ENCODE measurements at places on chromosomes 5 and 9. TPM values are rescaled to one million over a fixed set of nuclear protein-coding genes. Genes with fewer than 3 reads are reported as not detected.

DNA sequence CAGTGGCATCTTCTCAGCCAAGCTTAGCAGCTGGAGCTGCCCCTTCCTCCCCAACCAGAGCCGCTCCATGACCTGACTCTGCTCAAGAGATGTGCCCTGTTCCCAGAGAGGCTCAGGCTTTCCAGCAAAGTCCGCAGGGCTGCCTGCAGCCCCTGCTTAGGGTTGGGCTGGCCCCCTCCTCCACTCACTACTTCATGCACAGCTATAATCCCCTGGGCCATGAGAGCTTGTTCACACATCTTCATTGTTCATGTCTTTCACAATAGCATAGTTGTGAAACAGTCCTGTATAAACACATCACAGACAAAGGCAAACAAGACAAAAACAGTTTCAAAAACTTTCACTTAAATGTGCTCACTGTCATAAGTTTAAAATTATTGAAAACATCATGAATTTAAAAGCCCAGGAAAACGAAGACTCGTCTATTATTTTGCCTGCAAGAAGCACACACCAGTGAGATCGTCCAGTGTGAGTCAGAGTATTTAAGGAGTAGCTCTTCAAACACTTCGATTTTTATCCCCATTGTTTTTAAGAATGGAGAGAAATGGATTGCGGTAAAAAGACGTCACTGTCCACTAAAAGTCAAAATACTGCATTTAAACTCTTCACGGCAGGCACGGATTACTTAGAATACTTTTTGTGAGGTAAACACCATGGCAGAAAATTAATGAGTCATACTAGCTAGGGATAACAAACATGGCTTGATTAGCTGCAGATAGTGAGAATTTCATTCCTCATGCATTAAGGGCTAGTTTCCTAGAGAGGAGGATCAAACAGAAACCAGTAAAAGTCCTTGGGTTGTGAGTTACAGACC lies 40.7 kb upstream of the S1PR3 start:
- no peak overlapping the region for H3K4me3 ChIP-seq
- no peaks in the 10 kb centered on the region for H3K36me3 ChIP-seq
- DNase-seq = peak; percentile 58

- H3K4me1 ChIP-seq = no peaks in the 10 kb centered on the region
- H3K36me3 ChIP-seq = no peaks in the 10 kb centered on the region
- H3K4me3 ChIP-seq = no peak overlapping the region
- H3K27me3 ChIP-seq = no peaks in the 10 kb centered on the region
- peak; percentile 34 for DNase-seq
Measured at GRCh38 chr9:134515026-134515821, 126.4 kb upstream of the COL5A1 start.

DNA sequence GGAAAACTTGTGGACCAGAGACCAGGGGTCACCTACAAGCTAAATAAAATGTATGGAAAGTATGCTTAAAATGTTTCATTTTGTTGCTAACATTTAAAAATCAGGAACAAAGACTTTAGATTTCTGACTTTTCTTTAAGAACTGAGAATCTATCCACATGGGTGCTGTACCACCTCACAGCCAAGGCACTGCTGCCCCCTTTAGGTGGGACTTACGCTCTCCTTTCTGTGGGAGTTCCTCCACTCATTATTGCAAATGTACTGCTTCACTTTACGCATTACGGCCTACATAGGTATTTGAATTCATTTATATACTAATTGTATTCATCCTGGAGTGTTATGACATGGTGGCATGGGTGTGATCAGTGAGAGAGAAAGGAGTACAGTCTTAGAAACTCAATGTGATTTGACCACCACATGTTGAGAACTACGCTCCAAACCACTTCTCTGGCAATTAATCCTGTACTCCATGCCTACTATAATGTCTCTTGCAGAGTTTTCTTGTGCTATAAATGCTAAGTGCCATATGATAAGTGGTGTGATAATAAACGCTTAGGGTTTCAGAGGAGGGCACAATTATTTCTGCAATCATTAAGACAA lies 24.7 kb upstream of the CETN3 start:
- no peaks in the 10 kb centered on the region for H3K4me1 ChIP-seq
- H3K27ac ChIP-seq = no peak overlapping the region
- H3K27me3 ChIP-seq = no peaks in the 10 kb centered on the region
- H3K36me3 ChIP-seq = no peaks in the 10 kb centered on the region

DNA sequence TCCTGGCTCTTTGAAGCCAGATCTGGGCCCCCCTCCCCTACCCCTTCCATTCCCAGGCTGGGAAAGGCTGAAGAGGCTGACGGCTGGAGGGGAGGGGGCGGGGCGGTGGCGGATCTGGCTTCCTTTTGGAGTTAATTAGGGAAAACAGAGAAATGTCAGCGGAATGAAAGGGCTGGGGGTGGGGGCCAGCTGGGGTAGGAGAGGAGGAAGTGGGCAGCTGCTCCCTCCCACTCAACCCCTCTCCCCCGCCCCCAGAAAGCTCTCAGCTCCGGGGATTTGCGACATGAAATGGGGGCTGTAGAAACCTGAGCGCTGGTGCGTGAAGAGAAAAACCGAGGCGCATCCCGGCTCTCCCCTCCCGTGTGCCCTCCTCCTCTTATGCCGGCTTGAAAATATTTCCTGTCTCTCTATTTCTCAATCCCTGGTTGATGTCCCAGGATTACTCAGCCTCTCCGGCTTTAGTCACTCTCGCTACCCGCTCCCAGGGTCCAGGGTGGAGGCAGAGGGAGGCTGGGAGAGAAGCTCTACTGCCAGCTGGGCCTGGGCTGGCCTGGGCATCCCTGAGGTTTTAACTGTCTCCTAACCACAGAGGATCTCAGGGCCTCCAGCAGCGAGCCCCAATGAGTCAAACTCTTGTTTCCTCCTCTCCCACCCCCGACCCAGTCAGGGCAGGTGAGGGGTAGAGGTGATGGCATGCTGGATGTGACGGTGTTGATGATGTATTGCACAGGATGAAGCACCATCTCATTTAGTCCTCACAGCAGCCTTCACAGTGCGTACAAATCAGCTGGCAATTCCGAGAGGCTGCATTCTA lies 20.1 kb downstream of the PCDHGC5 start:
- no peaks in the 10 kb centered on the region for H3K27me3 ChIP-seq
- peaks cover 46% of the 10 kb centered on the region for H3K4me1 ChIP-seq
- peak overlapping the region; percentile 18 for H3K4me3 ChIP-seq
- H3K27ac ChIP-seq = peak overlapping the region; percentile 85

GRCh38 chr9:76206821-76207220 lies 187.4 kb downstream of the RFK start:
- no peak overlapping the region for H3K4me3 ChIP-seq
- peaks cover 26% of the 10 kb centered on the region for H3K27me3 ChIP-seq
- H3K36me3 ChIP-seq = no peaks in the 10 kb centered on the region

- no peak overlapping the region for H3K4me3 ChIP-seq
- H3K36me3 ChIP-seq = no peaks in the 10 kb centered on the region
- H3K27ac ChIP-seq = no peak overlapping the region
- peaks cover 4% of the 10 kb centered on the region for H3K4me1 ChIP-seq
Measured at GRCh38 chr5:122849771-122850170, 4.4 kb downstream of the SNX24 start.

GRCh38 chr5:65307088-65307487 lies 174.6 kb downstream of the ADAMTS6 start:
- H3K36me3 ChIP-seq = no peaks in the 10 kb centered on the region
- DNase-seq = no peak
- H3K4me3 ChIP-seq = no peak overlapping the region
- H3K4me1 ChIP-seq = no peaks in the 10 kb centered on the region

DNA sequence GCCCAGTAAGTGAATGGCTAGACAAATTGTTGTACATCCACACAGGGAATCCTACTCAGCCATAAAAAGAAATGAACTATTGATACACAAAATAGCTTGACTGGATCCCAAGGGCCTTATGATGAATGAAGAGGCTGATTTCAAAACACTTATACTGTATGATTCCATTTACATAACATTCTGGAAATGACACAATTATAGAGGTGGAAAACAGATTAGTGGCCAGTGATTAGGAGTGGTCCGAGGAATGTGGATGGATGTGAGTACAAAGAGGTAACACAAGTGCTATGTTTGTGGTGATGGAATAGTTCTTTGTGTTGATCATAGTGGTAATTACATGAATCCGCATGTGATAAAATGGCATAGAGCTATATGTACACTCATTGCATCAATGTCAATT lies 4.7 kb upstream of the UBLCP1 start:
- no peaks in the 10 kb centered on the region for H3K36me3 ChIP-seq
- no peaks in the 10 kb centered on the region for H3K27me3 ChIP-seq
- no peak overlapping the region for H3K4me3 ChIP-seq

DNA sequence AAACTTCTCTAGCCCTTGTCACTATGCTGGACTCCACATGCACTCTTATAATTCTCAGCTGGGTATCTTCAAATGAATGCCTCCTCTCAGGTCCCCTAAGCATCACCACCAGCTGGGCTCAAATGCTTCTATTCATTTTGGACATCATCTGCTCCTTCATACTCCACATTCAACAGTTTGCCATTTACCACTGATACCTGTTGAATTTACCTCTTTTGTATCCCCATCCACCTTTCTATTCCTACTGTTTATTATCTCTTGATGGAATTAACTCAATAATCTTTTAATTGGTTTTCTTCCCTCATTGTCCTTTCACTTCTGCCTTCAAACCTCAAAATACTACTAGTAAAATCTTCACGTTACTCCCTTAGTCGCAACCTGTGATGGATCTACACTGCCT lies 14.5 kb downstream of the RANBP6 start:
- H3K36me3 ChIP-seq = no peaks in the 10 kb centered on the region
- H3K27ac ChIP-seq = no peak overlapping the region
- H3K4me1 ChIP-seq = peaks cover 2% of the 10 kb centered on the region
- DNase-seq = no peak
- H3K4me3 ChIP-seq = no peak overlapping the region

DNA sequence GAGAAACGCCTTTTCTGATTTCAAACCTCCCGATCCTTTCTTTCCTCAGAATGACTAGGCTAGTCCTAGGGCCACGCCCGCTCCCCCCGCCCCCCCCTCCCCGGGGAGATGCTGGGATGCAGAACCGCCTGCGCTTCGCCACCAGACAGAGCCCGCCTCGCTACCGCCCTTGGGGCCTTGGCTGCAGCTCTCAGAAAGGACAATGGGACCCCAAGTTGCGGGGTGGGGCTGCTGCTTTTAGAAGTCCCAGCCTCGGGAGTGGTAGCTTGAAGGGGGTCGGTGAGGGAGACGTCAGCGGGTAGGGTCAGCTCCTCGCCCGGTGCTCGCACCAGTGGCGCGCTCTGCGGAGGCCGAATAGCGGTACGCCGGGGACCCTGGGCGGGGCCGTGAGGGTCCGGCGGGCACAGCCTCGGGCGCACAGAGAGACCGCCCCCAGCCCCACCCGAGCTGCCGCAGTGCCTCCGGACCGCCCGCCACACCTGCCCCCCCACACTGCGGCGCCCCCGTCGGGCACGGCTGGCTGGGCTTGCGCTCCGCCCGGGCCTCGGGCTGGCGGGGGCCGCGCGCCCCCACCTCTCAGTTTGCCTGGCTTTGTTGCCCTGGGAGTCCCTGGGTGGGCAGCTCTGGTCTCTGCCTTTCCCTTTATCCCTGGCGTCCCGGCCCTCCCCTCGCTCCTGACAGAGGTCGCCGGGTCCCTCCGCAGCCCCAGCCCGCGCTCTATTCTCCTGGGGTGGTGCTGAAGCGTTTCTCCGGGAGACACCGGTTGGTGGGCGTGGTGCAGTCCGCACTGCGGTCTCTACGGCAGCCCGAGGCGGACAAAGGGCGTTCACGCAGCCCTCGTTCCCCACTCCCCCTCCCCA lies 1.2 kb downstream of the MAP1B start:
- no peaks in the 10 kb centered on the region for H3K36me3 ChIP-seq
- peak; percentile 85 for DNase-seq
- peaks cover 43% of the 10 kb centered on the region for H3K4me1 ChIP-seq
- H3K4me3 ChIP-seq = peak overlapping the region; percentile 87

DNA sequence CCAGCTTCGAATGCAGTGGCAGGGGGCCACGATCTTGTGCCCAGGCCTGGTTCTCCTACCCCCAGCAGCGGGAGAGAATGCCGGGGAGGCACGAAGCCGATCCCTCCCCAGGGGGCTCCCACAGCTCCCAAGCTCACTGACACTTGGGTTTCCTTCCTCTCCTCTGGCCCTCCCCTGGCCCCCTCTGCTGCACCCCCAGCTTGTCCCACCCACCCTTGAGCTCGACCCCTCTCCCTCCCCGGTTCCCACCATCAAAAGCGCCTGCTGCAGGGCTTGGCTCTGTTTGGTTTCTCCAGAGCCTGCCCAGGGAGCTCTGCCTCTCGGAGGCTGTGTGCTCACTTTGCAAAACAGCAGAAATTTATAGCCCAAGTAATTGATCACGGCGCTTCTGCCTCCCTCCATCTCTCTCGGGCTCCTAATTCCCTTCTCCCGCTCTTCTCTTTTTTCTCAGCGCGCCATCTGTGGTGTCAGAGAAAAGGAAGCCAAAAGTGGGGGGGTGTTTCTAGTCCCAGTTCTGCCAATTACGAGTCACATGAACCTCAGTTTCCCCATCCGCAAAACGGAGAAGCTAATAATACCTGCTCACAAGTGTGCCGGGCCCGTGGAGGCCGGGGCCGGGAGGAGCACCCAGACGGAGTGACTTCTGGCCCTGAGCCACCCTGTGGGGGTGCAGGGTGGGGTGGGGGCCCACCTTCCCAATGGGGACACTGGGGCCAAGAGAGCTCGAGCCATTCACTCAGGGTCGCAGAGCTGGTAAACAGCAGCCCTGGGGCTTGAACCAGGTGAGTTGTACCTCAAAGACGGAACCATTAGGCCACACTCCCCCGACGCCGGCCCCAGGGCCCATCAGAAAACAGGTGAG lies 141.2 kb upstream of the IER5L start:
- peaks cover 28% of the 10 kb centered on the region for H3K4me1 ChIP-seq
- H3K4me3 ChIP-seq = no peak overlapping the region
- H3K27me3 ChIP-seq = no peaks in the 10 kb centered on the region
- H3K36me3 ChIP-seq = no peaks in the 10 kb centered on the region

- H3K27ac ChIP-seq = no peak overlapping the region
- H3K4me1 ChIP-seq = no peaks in the 10 kb centered on the region
- DNase-seq = no peak
- H3K27me3 ChIP-seq = no peaks in the 10 kb centered on the region
Measured at GRCh38 chr5:158166424-158166823, 307.5 kb upstream of the CLINT1 start.

The SLC27A6 gene
- not detected for total RNA-seq

The SPATA31E1 gene
- not detected for total RNA-seq

The MYOZ3 gene
- total RNA-seq = 2.7 TPM

The SAXO1 gene
- not detected for total RNA-seq

The NIM1K gene
- 0.55 TPM for total RNA-seq

The STOM gene
- total RNA-seq = 63.4 TPM

The FBN2 gene
- total RNA-seq = 1.6 TPM

Data from A673 (cell line).